ENCODE measurements at places on chromosomes 2 and 18.

- no peak for DNase-seq
These were observed 184.6 kb downstream of the ZFP36L2 start for GRCh38 chr2:43041661-43042360.

GRCh38 chr18:79502782-79503181 is 107.1 kb downstream of the NFATC1 start:
- DNase-seq = no peak

DNA sequence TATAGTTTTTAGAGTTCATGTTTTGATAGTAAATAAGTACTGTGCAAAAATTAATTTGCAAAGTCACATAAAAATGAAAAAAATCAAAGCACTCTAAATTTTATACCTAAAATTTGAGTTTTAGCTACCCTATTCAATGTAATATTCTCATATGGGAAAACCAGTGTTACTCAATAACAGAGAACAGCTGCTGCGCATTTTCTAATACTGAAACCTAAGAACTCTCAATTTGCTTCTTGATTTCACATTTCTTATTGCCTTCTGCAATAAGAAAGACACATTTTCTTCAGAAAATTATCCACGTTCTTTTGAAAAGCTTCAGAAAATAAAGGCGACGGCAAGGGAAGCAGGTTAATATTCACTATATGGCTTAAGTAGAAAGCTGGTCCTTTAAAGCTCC is 199.1 kb upstream of the CCDC150 start:
- DNase-seq = no peak

GRCh38 chr2:220114443-220114842 is 487.0 kb downstream of the SLC4A3 start:
- DNase-seq = no peak

GRCh38 chr18:24593401-24593800 is 133.0 kb downstream of the HRH4 start:
- DNase-seq = no peak

- no peak for DNase-seq
These were observed 736.5 kb downstream of the EPHA4 start for GRCh38 chr2:220835583-220835982.

DNA sequence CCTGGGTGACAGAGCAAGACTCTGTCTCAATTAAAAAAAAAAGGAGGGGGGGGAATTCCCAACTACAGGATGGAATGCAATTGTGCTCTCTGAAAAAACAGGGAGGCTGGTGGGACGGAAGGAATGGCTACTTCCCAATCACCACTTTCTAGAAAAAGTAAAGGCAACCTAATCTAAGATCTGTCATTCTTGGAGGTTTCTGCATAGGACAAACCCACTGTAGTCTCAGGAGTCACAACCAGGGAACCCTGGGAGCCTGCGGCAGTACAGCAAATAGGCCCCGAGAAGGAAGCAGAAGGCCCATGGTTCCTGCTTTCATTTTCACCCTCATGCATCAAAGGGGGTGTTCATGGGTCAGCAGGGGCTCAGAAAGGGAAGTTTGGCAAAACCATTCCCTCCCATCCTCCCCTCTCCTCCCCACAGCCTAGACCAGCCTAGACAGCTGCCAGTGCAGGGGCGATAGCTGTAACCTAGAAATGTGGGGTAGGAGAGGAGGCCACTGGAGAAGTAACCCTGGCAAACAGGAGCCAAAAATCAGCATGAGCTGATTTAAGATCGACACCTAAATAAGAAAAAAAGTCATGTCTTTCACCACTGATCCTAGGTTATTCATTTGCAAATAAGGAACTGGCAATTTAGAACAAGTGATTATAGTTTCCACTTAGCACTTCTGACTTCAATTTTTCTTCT is 48.0 kb downstream of the TRABD2A start:
- peak; percentile 38 for DNase-seq

- DNase-seq = no peak
These were observed 54.3 kb upstream of the RGPD4 start for GRCh38 chr2:107772353-107772752.

DNA sequence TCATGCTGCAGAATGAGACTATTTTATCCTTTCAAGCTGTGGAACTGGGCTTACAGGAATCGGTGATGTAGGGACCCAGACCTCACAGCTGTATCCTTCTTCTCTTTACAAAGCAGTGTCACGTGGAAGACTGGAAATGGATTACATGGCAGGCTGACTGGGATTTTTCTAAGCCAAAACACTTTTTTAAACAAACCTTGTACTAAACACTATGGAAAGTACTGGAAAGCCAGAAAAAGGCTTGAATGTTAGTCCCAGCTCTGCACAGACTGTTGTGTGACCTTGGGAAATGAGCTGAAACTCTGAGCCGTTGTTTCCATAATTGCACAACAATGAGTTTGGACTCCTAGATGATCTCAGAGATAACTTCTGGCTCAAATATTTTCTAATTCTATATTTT is 7.6 kb upstream of the ADAM23 start:
- no peak for DNase-seq

GRCh38 chr2:231527955-231528635 is 2.1 kb downstream of the NMUR1 start:
- no peak for DNase-seq

GRCh38 chr2:109057686-109058085 is 68.7 kb upstream of the EDAR start:
- peak; percentile 34 for DNase-seq

- DNase-seq = no peak
These were observed 381.6 kb downstream of the DSEL start for GRCh38 chr18:67134911-67135310.

GRCh38 chr2:26483957-26484565 is 6.1 kb upstream of the OTOF start:
- no peak for DNase-seq

DNA sequence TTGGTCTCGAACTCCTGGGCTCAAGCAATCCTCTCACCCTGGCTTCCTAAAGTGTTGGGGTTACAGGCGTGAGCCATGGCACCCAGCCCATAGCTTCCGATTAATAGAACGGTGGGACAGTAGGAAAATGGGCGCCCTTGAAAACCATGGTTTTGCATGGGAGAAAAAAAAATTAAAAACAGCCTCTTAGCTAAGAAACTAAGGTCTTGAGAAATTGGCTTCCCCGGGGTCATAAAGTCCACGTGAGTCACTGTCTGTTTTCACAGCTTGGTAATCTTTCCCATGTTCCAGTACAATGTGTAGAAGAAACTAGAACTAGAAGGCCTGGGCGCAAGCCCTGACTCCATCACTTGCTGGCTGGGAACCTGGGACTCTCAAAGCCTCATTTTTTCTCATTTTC is 20.7 kb downstream of the B3GNT2 start:
- no peak for DNase-seq

GRCh38 chr2:20071397-20072383 is 20.3 kb upstream of the LAPTM4A start:
- DNase-seq = no peak

- DNase-seq = no peak
These were observed 214.3 kb downstream of the SP3 start for GRCh38 chr2:173750831-173751230.

- no peak for DNase-seq
These were observed 1.4 kb downstream of the CLUL1 start for GRCh38 chr18:598124-598589.

- no peak for DNase-seq
These were observed 32.1 kb upstream of the INSIG2 start for GRCh38 chr2:118056165-118056534.

DNA sequence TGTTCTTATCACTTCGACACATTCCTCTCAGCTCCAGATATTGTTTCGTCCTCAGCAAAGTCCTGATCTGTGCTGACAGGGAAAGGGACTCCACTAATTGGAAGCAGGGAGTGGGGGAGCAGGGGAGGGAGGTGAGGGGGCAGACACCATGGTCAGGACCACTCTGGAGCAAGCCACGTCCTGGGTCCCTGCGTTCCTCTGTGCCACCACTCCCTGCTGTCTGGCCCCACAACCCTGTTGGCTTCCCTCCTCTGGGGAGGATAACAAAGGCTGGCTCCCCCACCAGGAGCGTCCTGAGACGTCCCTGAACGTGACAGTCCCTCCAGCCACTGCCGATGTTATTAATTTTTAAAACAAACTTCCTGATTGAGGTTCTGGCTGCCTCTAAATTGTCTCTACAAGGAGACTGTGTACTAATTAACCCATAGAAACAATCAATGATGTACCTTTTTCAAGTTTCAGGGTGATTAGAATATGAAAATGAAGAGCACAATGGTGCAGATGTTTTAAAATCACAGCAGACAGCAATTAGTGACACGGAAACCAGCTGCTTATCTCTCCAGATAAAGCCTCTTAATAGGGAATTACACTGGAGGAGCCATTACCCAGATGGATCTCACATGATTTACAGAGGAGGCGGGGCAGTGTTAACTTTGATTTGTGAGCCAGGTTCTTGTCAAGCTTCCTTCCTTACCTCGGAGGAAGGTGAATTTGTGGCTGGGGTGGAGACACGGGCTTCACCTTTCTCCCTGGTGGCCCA is 257.5 kb downstream of the SETBP1 start:
- no peak for DNase-seq

DNA sequence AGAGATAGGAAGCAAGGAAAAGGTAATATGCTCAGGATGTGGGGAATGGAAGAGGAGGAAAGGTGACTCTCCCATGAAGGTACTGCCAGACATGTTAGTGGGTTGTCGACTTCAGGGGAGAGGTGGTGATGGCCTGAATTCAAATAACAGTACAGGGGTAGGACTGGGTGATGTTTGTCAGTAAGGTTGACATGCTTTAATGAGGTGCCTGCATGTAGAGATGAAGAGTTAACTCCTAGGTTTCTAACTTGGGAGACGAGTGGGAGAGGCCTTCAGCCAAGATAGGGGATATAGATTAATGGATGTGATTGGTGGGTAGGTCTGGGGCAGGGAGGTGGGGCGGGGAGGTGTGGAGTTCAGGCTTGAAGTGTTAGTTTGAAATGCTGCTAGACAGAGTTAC is 2.6 kb downstream of the NAPG start:
- DNase-seq = no peak

- DNase-seq = no peak
These were observed 23.0 kb downstream of the FAM110C start for GRCh38 chr2:23283-23682.

DNA sequence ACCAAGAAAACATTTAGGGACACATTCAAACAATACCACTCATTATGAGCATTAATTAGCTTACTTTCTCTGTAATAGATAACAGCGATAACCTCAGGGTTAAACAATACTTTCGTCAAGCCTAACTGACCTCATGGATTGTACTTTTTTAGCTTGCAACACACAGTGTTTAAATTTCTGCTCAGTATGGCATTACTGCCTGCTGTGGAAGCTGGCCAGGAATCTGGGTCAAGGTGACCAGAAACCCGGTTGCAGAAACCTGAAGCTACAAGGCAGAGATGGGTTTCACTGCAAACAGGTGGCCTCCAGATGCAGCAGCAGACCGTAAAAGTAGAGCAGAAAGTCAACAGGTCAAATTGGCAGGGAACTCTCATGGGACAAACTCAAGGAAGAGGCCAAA is 123.8 kb upstream of the FHL2 start:
- no peak for DNase-seq

GRCh38 chr2:210548878-210549384 is 7.5 kb upstream of the CPS1 start:
- DNase-seq = no peak

DNA sequence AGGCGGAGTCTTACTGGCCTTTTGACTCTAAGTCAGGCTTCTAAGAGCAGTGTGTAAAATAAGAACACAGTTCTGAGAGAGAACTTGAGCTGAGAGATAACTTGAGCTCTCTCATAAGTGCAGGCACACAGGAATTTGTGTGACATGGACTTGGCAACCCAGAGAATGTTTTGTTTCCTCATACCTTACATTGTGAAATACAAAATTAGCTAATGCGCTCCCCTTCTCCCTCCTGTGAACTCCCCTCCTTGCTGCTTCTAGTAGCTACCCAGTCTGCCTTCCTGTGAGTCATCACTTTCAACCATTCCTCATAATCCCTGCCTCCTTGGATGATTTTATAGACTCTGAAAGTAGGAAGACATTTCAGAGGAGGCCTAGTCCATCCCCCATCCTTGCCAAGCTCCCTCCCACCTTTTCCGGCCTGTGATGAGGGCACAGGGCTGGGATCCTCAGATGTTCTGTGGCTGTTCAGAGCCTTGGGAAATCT is 22.6 kb downstream of the FER1L5 start:
- DNase-seq = no peak

- no peak for DNase-seq
These were observed 236.1 kb downstream of the CDH20 start for GRCh38 chr18:61569176-61569892.

DNA sequence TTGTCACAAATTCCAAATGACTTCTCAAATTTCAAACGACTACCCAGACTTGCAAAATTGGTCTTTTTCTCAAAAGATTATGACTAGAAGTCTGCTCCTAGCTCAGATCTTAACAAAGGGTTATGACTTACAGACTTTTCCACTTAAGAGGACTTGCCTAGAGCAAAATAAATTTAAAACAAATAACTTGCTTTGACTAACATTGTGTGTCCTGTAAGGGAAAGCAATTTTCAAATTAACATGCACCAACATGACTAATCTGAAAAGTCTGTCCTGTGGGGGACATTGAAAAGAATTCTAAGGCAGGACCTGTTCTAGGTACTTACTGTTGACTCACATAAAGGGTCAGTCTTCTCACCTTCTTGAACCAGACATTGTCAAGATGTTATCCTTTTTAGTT is 53.5 kb upstream of the TMEM200C start:
- DNase-seq = no peak

- no peak for DNase-seq
These were observed 8.3 kb upstream of the MRPL33 start for GRCh38 chr2:27762951-27763906.

DNA sequence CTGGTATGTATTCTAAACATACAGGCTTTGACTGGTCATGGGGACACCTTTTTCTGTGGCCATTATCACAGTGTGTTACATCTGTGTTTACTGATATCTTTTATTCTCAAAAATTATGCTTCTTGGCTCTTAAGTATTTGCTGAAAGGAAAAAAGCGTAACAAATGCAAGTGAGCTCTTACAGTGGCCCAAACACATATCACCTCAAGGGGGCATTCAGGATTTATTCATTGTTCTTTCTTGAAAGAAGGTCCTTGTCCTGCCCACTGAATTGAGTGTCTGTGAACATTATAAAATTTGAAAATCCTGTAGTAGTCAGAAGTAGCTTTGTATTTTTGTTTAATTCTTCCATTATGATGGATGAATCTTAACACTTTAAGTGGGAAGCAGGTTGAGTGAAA is 454.5 kb downstream of the XIRP2 start:
- DNase-seq = no peak

- no peak for DNase-seq
These were observed 4.3 kb downstream of the C2orf68 start for GRCh38 chr2:85607268-85608215.

Data from CD4-positive, alpha-beta T cell treated with Interleukin-2 at 100 ng/mL for 4 hours (primary cell).